Motor neuron (in vitro differentiated cells): ENCODE measurements at places on chromosomes 6 and 20. TPM values are rescaled to one million over a fixed set of nuclear protein-coding genes. Genes with fewer than 3 reads are reported as not detected.

ADTRP gene
- 0.23 and 0.36 TPM in 2 replicates for total RNA-seq

RRAGD gene
- 21.3 and 21.9 TPM in 2 replicates for total RNA-seq

GRCh38 chr20:23260181-23260840, 90.3 kb upstream of the NXT1 start:
- no peak for ATAC-seq

- no peak for ATAC-seq
Measured at GRCh38 chr6:74870403-74870802, 335.4 kb downstream of the COL12A1 start.

DNA sequence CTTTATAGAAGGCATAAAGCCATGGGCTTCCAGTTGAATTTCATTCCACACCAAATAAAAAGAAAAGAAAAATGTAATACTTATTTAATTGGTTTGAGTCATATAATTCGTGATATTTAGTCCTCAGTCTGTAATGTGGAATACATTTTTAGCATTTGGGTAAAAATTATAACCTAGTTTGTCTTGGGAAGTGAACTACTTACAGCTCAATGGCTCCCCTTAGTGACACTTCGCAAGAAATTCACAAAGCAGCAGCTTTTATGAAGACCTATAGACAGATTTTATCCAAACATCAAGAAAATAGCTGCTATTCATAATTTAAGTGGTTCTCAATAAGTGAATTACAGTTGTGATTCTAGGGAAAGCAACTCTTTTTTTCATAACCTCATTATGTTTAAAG, 72.1 kb downstream of the RSPO3 start:
- ATAC-seq, result peak; percentile 45
